ENCODE measurements at places on chromosomes 2 and 18.
A peak's percentile ranks its signal among the peaks of the same experiment; 100 is the strongest.

GRCh38 chr18:36408606-36409005 lies 111.1 kb downstream of the FHOD3 start:
- DNase-seq: no peak

DNA sequence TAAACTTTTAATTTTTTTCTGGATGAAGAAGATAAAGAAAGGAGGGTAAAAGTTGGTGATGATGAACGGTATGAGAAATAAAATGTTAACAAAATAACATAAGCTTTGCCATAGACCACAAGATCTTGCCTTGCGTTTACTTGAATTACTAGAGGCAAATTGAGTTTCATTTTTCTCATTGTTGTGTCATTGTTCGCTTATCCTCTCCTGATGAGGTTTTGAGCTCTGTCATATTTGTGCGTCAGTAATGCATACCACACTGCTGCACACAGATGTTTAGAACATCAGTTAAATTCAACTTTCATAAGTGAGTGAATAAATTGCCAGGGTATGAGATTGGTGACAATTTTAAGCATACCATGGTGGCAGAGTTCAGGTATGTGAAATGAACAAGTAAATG lies 843.6 kb downstream of the SUCLG1 start:
- no peak for DNase-seq

DNA sequence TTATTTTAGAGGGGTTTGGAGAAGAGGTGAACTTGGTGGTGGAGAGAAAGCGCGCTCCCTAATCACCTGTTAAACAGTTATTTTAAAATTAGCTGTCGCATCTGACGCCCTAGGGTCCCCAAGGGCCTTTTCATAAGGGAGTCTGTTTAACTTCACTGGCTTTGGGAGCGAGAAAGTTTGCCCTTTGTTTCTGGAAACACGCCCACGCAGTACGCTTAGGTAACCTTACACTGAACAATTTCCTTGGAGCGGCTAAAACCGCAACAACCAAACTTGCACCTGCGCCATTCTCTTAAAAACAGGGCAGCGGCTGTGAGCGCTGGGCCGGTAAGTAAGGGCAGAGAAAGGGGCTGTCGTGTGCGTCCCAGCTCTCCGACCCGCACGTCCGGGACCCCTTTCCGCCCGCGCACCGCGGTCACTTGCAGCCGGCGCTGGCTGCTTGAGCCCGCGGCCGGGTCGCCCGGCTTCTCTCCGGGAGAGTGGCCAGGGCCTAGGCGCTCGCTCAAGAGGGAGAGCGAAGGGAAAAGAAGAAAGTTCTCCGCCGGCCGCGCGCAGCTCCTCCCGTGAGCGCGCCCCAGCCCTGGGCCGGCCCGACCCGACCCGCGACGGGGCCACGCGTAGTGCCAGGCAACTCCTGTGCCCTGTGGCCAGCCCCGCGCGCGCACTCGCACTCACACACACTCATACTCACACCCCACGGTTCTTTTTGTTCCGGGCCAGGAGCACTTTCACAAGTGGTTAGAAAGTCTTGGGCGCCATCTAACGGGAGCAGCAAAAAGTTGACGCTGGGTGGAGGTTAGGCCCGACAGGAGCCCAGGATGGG lies 19.2 kb downstream of the POU3F3 start:
- DNase-seq: peak; percentile 94

DNA sequence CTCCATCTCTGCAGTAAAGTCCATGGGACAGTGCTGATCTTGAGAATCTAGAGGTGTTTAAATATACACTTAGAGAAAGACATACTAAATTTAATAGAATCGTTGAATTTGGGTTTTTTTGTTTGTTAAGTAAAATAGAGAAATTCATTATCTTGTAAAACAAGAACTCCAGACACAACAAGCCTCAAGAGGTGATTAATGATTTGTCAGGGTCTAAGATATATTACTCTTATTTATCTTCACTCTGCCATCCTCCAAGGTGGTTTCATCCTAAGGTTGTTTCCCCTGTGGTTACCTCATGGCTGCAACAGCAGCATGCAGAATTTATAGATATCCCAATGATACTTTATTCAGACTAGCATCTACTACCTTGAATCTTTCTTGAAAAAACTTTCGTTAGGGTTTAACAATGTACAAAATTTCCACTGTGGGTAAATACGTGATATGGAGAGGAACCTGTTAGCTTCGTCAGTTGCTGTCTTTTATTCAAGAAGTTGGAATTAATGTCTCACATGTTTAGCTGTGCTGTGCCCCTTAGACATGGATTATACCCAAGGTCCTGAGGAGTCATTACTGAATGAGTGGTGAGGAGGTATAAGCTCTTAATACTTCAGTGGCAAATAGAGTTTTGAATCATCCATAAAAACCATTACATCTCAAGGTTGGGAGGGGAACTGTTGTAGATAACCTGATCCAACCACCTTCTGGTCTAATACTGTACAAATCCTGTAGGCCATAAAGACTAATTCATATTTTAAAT lies 128.0 kb downstream of the GPD2 start:
- no peak for DNase-seq

GRCh38 chr2:144607099-144607498 lies 87.2 kb upstream of the ZEB2 start:
- DNase-seq: no peak

DNA sequence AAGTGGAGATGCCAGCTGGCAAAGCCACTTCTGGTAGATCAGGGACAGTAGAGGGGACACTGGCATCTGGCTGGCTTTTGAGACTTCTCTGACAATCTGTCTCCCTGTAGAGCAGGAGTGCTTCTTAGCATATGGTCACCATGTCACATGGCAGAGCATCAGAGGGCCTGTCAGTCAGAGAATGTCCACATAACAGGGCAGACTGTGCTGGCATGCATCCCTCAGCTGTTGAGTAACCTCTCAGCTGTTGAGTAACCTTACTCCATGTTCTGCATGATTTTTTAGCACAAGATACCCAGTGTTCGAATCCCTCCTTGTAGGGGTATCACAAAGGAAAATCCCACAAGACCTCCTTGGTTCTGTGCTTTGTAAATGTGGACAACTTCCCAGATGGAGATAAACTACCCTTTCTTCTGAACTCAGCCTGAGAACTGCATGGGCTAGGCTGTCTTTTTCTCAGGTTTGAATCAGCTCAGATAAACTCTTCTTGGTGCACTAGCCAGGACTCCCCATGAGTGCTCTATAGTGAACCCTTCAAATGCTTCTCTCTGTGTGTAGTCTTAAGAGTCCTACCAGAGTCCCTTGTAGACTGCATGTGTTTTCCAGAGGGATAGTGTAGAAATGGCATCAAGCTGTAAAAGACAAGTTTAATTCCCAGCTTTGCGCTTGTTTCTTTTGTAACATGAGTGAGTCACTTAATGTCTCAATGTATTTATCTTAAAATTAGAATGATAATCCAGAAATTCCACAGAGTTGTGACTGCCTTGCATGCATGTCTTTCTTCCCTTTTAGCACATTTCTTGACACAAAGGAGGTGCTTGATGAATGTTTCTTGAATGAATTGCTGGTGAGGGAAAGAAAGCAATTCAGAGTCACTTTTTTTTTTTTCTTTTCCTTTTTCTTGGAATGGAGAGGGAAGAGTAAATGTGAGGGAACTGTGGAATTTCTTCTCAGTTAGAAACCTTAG lies 442.3 kb upstream of the HNMT start:
- no peak for DNase-seq

GRCh38 chr2:216740557-216741222 lies 45.3 kb upstream of the IGFBP5 start:
- no peak for DNase-seq

- DNase-seq: no peak
Observed at GRCh38 chr18:63309422-63309821, 10.1 kb downstream of the BCL2 start.

- DNase-seq: no peak
Observed at GRCh38 chr2:207487650-207488311, 42.0 kb upstream of the CREB1 start.

DNA sequence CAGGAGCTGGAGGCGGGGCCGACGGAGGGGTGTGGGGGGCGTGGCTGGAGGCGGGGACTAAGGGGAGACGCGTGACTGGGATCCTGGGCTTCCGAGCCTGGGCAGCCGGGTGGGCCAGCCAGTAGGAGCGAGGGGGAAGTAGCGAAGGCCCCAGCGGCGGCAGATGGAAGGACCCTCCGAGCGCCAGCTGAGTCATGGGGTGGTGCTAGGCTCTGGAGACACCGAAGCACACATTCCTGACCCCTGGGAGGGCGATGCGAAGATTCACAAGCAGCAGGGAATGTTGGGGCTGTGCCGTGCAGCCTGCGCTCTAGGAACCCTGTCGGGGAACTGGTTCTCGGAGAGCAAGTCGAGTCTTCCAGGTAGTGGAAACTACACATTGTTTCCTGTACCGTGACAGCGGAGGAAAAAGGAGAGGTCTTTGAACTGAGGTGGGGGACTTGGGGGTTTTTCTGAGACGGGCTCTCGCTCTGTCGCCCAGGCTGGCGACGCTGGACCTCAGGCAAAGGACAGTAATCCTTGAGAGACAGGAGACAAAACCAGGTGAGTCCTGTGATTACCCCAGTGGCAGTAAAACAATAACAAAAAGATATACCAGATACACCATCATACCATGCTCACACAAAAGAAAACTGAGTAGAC lies 650 bp upstream of the AFG3L2 start:
- no peak for DNase-seq
